ENCODE measurements at places on chromosomes 2 and 18. TPM values are rescaled to one million over a fixed set of nuclear protein-coding genes. Genes with fewer than 3 reads are reported as not detected.

GRCh38 chr2:28750316-28751251 is 1.0 kb upstream of the PPP1CB start:
- peak overlapping the region; percentile 98 for H3K27ac ChIP-seq
- H3K4me3 ChIP-seq: peak overlapping the region; percentile 92
- H3K36me3 ChIP-seq: no peaks in the 10 kb centered on the region
- peaks cover 53% of the 10 kb centered on the region for H3K4me1 ChIP-seq
- no peaks in the 10 kb centered on the region for H3K27me3 ChIP-seq

Gene PLGLB1
- 0.71 TPM for total RNA-seq

Gene HRH4
- 0.34 TPM for total RNA-seq

GRCh38 chr2:96927405-96928171 is 57.7 kb upstream of the SEMA4C start:
- no peaks in the 10 kb centered on the region for H3K27me3 ChIP-seq
- no peak overlapping the region for H3K4me3 ChIP-seq

DNA sequence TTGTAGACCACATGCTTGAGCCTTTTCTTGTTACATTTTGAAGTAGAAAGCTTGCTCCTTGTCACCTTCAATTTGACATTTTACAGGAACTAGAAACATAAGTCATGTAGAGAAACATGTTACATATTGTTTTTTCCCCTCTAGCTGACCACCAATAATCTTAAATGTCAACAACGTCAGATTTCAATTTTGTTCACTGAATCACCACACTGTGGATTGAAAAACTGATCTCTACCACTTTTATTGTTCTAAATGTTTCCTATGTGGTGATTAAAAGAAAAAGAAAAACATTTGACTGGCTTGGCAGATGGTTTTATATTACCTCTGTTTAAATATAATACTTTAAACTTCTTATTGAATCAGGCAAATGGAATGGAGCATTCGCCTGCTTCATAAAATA is 87.7 kb downstream of the DSEL start:
- no peak overlapping the region for H3K4me3 ChIP-seq
- H3K4me1 ChIP-seq: no peaks in the 10 kb centered on the region
- DNase-seq: no peak
- H3K36me3 ChIP-seq: no peaks in the 10 kb centered on the region
- H3K27me3 ChIP-seq: no peaks in the 10 kb centered on the region

Gene MARCO
- not detected for total RNA-seq

DNA sequence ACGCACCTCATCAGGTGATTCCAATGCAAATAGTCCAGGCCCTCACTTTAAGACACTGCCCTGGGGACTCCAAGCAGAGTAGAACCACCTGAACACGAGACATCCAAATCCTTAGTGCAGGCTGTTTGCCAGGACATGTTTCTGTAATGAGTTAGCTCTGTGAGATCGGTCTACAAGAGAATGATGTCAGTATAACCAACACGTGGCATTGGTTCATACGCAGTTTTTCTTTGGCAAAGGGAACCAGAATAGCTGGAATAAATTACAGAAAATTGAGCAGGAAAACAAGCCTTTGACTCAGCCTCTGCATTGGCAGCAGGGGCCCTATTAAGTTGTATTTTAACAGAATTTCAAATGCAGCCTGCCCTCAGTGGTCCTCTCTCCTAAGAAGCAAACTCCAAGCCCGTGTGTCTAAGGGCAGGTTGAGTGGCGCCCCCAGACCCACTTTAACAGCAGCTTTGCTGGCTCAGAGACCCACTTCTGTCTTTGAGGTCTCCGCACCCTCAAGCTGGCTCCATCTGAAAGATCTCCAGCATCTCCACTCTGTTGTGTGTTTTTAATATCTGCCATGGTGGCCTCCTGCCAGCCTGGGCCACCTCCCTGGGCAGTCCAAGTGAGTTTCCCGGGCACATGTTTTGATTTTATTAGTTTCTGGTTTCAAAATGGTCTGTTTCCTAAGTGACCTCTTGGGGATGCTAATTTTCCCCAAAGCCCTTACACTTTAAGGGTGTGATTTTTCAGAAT is 61.3 kb downstream of the ALPK2 start:
- no peak for DNase-seq
- no peak overlapping the region for H3K4me3 ChIP-seq
- H3K4me1 ChIP-seq: no peaks in the 10 kb centered on the region

DNA sequence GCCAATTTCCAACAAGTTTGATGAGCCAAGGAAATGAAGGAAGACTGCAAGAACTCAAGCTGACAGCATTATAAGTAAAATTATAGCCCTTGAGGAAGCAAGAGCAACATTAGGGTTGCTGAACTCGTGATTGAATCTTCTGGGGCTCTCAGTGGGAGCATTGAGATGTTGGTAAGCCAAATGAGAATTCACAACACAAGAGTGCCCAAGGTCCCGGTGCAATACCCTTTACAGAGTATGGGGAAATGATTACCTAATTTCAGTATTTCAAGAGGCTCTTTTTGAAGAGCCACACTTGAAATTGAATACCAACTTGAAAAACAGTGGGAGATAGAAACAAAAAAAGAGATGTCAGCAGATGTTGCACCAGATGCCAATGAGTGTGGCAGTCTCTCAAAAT is 554.5 kb downstream of the STK39 start:
- no peaks in the 10 kb centered on the region for H3K4me1 ChIP-seq
- H3K27ac ChIP-seq: no peak overlapping the region

- H3K4me3 ChIP-seq: no peak overlapping the region
- no peak for DNase-seq
- no peaks in the 10 kb centered on the region for H3K36me3 ChIP-seq
- H3K27ac ChIP-seq: no peak overlapping the region
- no peaks in the 10 kb centered on the region for H3K4me1 ChIP-seq
These were observed 64.9 kb upstream of the CAPN13 start for GRCh38 chr2:30871980-30872789.

Gene CRYGD
- total RNA-seq: not detected

Gene LCT
- total RNA-seq: not detected

- H3K4me3 ChIP-seq: peak overlapping the region; percentile 87
- no peak for DNase-seq
- peaks cover 55% of the 10 kb centered on the region for H3K4me1 ChIP-seq
- peak overlapping the region; percentile 66 for H3K27ac ChIP-seq
- no peaks in the 10 kb centered on the region for H3K27me3 ChIP-seq
- H3K36me3 ChIP-seq: no peaks in the 10 kb centered on the region
These were observed 1.3 kb upstream of the CEP68 start for GRCh38 chr2:65054749-65055421.

GRCh38 chr2:199460846-199461710 is 3.3 kb upstream of the SATB2 start:
- H3K4me3 ChIP-seq: no peak overlapping the region
- peaks cover 64% of the 10 kb centered on the region for H3K27me3 ChIP-seq
- peaks cover 61% of the 10 kb centered on the region for H3K4me1 ChIP-seq
- H3K27ac ChIP-seq: no peak overlapping the region

- no peaks in the 10 kb centered on the region for H3K36me3 ChIP-seq
- DNase-seq: no peak
- H3K27me3 ChIP-seq: no peaks in the 10 kb centered on the region
- H3K4me1 ChIP-seq: peaks cover 22% of the 10 kb centered on the region
- H3K4me3 ChIP-seq: no peak overlapping the region
These were observed 88.4 kb downstream of the ICOS start for GRCh38 chr2:204024906-204025475.

DNA sequence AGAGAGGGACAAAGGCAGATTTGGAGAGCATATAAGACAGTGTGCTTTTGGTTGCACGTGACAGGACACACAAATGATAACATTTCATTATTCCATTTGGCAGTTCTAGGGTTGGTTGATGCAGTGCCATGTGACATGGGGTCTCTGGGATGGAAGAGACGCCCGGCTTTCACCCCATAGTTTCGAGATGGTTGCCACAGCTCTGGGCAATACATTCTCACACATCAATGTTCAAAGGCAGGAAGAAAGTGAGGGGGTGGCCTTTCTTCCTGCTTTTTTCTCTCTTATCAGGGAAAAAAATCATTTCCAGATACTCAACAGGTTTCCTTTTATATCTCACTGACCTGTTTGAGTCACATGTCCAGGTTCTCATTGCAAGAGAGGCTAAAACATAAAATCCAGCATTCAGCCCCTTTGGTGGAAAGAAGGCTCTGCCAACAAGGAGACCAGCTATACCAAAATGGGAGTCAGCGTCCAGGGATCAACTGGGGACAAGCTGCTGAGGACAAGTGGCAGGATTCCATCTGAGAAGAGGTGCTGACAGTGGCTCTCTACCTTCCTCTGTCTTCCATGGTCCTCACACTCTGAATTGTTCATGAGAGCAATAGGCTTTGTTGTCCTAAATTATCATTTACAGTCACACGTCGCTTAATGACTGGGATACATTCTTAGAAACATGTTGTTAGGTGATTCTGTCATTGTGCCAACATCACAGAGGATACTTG is 29.1 kb upstream of the ANKRD44 start:
- H3K27ac ChIP-seq: no peak overlapping the region
- DNase-seq: no peak
- H3K27me3 ChIP-seq: no peaks in the 10 kb centered on the region
- H3K4me3 ChIP-seq: no peak overlapping the region
- no peaks in the 10 kb centered on the region for H3K36me3 ChIP-seq
- H3K4me1 ChIP-seq: peaks cover 13% of the 10 kb centered on the region

DNA sequence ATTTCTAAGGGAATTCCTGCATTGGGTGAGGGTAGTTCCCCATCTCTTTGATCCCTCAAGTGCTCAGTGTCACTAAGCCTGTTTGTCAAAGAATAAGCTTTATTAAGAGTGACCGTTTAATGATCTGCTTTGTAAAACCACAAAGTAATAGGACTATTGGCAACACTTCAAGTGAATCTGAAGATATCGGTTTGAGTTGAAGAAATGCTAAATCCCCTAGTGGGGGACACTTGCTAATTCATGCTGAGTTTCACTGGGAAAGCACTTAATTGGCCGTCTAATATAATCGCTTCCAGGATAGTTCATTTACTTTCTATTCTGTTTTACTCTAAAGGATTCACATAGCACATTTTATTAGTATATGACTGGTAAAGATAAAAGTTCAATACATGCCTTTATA is 54.4 kb downstream of the DTNA start:
- H3K27me3 ChIP-seq: no peaks in the 10 kb centered on the region
- H3K4me1 ChIP-seq: no peaks in the 10 kb centered on the region
- H3K27ac ChIP-seq: no peak overlapping the region
- H3K4me3 ChIP-seq: no peak overlapping the region
- no peak for DNase-seq
- H3K36me3 ChIP-seq: no peaks in the 10 kb centered on the region

Gene CYP26B1
- total RNA-seq: 0.05 TPM

- H3K27me3 ChIP-seq: no peaks in the 10 kb centered on the region
- no peaks in the 10 kb centered on the region for H3K4me1 ChIP-seq
- no peak overlapping the region for H3K4me3 ChIP-seq
These were observed 33.6 kb downstream of the GTF2A1L start for GRCh38 chr2:48651158-48651790.

DNA sequence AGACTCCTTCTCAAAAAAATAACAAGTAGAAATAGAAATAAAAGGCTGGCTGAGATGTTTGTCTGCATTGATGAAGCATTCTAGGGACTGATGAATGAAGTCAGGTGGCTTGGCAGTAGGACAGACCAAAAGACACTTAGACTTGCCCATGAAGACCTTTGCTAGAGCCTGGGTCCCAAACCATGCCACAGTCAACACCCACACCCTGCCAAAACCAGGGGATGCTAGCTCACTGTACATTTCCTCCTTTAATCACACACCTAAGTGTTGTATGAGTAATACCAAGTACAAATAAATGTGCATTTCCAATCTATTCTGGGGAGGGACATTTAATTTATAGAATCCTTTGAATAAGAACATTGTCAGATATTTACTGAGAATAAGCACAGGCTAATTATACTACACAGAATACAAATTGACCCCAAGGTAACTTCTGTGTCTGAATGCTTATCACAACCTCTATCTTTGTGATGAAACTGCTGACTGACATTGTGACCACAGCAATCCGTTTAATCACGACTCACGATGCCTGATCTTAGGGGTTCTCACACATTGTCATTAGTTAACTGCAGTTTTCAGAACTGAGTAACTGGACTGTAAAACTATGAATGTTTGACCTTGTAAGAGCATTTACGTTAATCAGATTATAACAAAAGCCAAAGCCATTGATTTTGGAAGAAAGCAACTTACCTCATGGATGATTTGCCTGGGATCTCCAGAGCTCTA is 10.5 kb upstream of the NOL10 start:
- H3K4me1 ChIP-seq: no peaks in the 10 kb centered on the region
- no peaks in the 10 kb centered on the region for H3K27me3 ChIP-seq
- no peaks in the 10 kb centered on the region for H3K36me3 ChIP-seq
- no peak overlapping the region for H3K4me3 ChIP-seq

Gene LAMA1
- total RNA-seq: not detected

- H3K27me3 ChIP-seq: no peaks in the 10 kb centered on the region
- no peaks in the 10 kb centered on the region for H3K36me3 ChIP-seq
- DNase-seq: no peak
- no peaks in the 10 kb centered on the region for H3K4me1 ChIP-seq
- H3K27ac ChIP-seq: no peak overlapping the region
These were observed 59.3 kb downstream of the AQP4 start for GRCh38 chr18:26806224-26806623.

Gene SMAD4
- 82.9 TPM for total RNA-seq

GRCh38 chr2:69954084-69954483 is 7.3 kb downstream of the ASPRV1 start:
- no peaks in the 10 kb centered on the region for H3K36me3 ChIP-seq
- no peaks in the 10 kb centered on the region for H3K27me3 ChIP-seq
- DNase-seq: no peak

- H3K36me3 ChIP-seq: no peaks in the 10 kb centered on the region
- H3K4me1 ChIP-seq: peaks cover 11% of the 10 kb centered on the region
- H3K27me3 ChIP-seq: peaks cover 5% of the 10 kb centered on the region
- H3K27ac ChIP-seq: no peak overlapping the region
- H3K4me3 ChIP-seq: no peak overlapping the region
- no peak for DNase-seq
These were observed 15.0 kb upstream of the TEX51 start for GRCh38 chr2:126883666-126884040.

Gene RAX
- not detected for total RNA-seq
